ENCODE measurements at places on chromosomes 4 and X.

DNA sequence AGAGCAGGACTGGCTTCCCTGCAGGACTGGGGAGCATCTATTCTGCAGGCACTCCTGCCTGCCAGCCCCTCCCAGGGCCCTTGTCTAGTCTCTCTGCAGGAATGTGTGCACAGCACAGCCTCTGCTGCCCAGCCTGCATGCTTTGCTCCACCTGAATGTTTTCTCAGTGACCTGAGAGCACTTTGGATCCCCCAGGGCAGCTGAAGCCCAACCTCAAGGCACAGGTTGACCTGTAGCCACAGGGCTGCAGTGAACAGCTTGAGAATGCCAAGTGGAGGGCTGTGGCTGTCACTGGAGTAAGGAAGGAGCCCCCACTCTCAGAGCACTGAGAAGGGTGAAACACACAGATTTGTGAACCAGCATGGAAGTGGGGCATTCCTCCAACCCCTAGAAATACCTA is 760.2 kb downstream of the STIM2 start:
- no peak for DNase-seq

DNA sequence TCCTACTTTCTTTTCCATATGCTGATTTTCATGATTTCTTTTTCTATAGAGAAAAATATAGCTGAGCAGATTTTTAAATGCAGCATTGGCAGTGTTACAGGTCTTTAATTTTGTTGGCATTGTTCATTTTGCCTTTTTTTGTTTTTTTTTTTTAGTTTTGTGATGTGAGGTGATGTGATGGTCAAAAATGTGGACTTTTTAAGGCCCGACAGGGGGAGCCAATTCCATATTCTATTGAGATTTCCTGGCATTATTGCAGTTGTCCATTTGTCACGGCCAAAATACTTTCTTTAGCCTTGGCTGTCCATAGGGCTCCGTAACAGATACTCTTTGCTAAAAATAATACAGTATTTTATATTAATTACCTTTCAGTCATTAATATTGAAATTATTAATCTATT is 47.8 kb downstream of the SLIT2 start:
- DNase-seq = no peak

DNA sequence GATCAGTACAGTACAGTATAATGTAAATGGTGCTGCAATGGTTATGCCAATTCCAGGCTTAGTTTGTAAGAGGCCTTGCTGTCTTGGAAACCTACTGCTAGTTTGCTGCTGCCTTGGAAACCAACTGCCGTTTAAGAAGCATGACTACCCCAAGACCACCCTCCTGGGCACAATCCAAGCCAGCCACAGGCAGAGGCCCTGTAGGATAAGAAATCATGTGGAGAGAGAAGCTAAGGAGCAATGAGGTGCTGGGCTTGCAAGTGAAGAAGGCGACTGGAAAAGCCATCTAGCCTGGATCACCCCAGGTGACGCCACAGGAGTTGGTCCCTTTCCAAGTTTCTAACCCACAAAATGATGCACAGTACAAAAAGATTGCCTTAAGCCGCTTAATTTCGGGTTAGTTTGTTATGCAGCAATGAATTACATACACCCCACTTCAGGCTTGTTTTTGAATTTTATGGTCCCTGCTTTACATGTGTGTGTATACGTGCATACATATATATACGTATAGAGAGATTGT is 16.9 kb downstream of the ZFP42 start:
- DNase-seq = no peak

GRCh38 chrX:15233416-15234015 is 36.4 kb downstream of the ASB9 start:
- DNase-seq = no peak

- no peak for DNase-seq
These were observed 272.5 kb downstream of the SHOX start for GRCh38 chrX:903116-903515.

GRCh38 chr4:186584912-186585311 is 29.5 kb upstream of the MTNR1A start:
- DNase-seq = no peak

GRCh38 chr4:70709611-70710205 is 12.1 kb upstream of the RUFY3 start:
- DNase-seq = no peak

DNA sequence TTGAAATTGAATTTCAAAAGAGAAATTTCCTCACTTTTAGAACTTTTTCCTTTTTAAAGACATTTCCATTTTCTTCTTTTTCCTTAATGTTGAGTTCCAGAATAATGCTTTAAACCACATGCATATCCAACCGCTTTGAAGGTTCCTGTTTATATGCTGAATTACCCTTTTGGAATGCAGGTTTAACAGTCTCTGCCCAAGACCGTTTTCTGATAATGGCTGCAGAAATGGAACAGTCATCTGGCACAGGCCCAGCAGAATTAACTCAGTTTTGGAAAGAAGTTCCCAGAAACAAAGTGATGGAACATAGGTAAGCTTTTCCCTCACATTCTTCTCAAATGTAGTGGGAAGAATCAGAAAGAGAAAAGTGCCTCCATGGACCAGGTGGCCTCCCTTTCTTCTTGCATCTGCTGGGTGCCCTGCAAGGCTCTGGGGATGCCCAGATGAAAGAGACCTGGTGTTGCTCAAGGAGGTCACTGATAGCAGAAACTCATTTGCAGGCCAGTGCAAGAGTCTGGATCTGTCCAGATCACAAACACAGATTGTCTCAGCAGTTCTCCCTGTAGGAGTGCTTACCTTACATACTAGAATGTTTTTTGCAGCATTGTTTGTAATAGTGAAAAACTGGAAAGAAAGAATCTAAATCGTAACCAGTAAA is 42.9 kb downstream of the MOSPD2 start:
- no peak for DNase-seq

- DNase-seq = no peak
These were observed 119.0 kb upstream of the MYOZ2 start for GRCh38 chr4:119016636-119017035.

- no peak for DNase-seq
These were observed 221.6 kb upstream of the LCORL start for GRCh38 chr4:18242919-18243693.

DNA sequence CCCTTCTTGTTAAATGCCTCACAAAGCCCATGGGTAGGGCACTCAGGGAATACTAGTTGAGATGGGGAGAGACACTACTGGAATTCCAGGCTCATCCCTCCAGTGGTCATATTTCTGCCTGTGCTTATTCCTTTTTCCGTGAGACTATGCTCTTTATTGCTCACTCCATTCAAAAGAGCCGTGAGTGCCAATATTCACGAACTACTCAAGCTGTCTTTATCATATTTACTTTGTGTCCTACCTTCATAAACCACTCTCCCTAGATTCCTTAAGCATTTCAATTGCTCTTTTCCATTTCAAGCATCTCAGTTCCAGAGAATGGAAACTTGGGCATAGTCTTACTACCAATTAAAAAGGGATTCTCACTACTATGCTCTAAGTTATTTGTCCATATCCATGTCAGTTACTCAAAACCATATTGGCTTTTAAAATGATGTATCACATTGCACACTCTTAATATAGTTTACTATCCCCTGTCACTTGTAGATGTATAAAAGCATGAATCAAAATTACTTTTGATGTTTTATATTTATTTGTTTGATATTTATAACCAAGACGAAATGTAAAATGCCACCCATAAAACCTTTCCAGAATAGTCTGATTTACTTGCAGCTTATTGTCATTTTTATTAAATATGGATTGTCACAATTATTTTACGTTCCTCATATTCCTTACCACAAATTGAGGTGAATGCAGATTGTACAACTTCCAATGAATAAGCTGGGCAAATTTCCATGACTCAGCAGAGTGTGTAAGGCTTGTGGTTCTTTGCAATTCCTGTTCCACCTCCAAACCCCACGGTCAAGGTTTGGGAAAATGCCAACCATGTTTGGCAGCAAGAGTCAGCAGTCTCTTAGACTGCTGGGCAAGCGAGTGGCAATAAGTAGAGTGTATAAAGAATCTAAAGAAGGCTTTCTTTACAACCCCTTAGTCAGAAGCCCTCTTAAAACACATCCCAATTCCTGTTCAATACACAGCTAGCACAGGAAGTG is 24.4 kb downstream of the ENOX2 start:
- DNase-seq = peak; percentile 8

DNA sequence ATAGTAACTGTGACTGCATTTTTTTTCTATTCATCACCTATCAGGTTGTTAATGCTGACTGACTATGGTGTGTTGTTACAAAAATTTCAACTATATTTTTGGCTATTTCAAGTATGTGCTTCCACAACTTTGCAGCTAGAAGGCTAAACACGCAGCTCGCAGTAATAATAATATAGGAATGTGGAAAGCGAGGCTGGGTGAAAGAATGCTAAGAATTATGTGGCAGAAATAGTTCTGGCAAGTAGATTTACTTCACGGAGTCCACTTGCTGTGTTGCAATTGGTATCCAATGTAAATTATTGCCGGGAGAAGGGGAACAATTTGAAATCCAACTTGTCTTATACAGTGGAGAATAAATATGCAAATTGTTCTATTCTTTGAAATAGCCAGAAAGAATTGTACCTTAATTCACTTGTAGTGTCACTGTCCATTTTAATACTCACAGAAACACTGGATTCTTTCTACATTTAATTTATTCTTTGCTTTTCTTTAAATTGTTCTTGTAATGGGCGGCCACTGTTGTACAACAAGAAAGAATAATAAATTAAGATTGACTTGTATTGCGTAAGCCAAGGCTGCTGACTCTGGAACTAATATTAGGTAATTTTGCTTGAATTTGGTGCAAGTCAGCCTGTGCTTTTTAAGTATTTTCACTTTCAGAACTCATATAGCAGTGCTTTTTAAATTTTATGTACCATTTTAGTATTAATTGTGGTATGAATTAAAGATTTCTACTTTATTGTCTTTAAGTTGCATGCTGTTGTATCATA is 154.9 kb downstream of the FRMPD4 start:
- DNase-seq = no peak

- no peak for DNase-seq
These were observed 14.7 kb downstream of the FAM193A start for GRCh38 chr4:2551118-2551517.

- no peak for DNase-seq
These were observed 10.9 kb downstream of the GPAT3 start for GRCh38 chr4:83546786-83547185.

- DNase-seq = no peak
These were observed 52.0 kb upstream of the IL13RA1 start for GRCh38 chrX:118675326-118675965.

GRCh38 chr4:112736718-112737135 is 99.8 kb downstream of the LARP7 start:
- DNase-seq = no peak

GRCh38 chrX:30414144-30414543 is 105.0 kb upstream of the NR0B1 start:
- no peak for DNase-seq

GRCh38 chr4:37324546-37324945 is 80.0 kb downstream of the NWD2 start:
- no peak for DNase-seq

- DNase-seq = no peak
These were observed 144.4 kb upstream of the TET2 start for GRCh38 chr4:105002278-105002677.

GRCh38 chrX:24282381-24283126 is 31.3 kb downstream of the SUPT20HL2 start:
- no peak for DNase-seq

- no peak for DNase-seq
These were observed 14.4 kb downstream of the VGLL1 start for GRCh38 chrX:136546371-136546781.

DNA sequence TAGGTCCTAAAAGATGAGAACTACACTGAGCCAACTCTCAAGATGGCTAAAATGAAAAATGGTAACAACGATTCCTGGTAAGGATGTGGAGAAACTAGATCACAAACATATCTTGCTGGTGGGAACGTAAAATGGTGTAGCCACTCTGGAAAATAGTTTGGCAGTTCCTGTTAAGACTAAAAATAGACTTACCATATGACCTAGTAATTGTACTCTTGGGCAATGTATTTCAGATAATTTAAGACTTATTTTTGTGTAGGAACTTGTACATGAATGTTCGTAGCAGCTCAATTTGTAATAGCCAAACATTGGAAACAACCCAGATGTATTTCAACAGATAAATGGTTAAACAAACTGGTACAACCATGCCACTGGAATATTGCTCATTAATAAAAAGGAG is 106.2 kb downstream of the HDAC8 start:
- no peak for DNase-seq

GRCh38 chr4:169849456-169849855 is 91.7 kb upstream of the HPF1 start:
- DNase-seq = no peak

GRCh38 chrX:37779857-37780256 is at the start of gene CYBB:
Gene CYBB (plus strand): TSS chrX:37780059. CDS start chrX:37780078, 19 bp downstream.
- no peak for DNase-seq

GRCh38 chr4:7155590-7156071 is 36.7 kb upstream of the SORCS2 start:
- DNase-seq = no peak

DNA sequence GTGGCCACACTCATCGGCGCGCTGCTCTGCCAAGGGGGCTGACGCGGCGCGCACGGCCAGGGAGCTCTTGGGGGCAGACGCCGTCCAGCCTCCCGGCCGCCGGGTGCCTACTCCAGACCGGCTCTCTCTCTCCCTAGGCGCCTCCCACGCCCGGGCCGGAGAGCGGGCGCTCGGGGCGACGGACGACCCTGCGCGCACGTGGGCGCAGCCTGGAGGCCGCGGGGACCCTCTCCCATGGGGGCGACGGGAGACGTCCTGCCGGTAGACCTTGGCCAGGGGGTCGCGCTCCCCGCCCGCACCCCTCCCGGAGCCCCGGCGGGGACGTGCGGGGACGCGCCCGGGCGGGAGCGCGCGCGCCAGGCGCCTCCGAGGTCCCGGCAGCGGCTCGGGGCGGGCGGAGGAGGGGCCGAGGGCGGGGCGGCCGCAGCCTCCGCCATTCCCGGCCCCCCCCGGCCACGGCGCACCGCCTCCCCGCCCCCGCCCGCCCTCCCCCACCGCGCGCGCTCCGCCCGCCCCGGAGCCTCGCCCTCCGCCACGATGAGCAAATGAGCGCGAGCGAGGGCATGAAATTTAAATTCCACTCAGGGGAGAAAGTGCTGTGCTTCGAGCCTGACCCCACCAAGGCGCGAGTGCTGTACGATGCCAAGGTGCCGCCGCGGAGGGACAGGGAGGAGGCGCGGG is at the start of gene MSL3:
MSL3 (plus strand) TSS at position 519 of the 681 bp plus-strand sequence; CDS start at position 546, 27 bp downstream.
- peak; percentile 59 for DNase-seq

DNA sequence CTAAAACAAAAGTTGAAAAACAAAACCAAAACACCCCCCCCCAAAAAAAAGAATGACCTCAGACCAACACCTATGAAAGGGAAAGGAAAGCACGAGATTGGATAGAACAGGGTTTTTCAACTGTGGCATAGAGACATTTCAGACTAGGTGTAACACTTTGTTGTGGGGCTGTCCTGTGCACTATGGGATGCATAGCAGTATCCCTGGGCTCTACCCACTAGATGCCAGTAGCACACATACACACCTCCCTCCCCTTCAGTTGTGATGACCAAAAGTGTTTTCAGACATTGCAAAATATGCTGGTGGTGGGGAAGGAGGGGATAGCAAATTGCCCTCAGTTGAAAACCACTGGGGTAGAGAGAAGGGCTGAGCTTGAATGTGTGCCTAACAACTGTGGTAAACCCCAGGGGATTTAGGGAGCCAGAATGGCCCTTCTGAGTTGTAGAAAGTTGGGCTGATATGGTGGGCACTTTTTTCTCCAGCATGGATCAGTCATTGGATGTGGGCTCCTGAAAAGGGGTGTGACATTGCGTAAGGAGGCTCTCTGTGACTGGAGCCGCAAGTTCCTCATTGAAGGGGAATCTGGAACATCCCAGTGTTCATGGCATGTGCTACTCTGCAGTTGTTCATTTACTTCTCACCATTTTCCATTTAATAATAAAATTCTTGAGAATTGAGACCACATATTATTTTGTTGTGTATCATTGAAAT is 8.8 kb upstream of the GEMIN8 start:
- DNase-seq = no peak
